ENCODE measurements at places on chromosomes 1 and 21.

DNA sequence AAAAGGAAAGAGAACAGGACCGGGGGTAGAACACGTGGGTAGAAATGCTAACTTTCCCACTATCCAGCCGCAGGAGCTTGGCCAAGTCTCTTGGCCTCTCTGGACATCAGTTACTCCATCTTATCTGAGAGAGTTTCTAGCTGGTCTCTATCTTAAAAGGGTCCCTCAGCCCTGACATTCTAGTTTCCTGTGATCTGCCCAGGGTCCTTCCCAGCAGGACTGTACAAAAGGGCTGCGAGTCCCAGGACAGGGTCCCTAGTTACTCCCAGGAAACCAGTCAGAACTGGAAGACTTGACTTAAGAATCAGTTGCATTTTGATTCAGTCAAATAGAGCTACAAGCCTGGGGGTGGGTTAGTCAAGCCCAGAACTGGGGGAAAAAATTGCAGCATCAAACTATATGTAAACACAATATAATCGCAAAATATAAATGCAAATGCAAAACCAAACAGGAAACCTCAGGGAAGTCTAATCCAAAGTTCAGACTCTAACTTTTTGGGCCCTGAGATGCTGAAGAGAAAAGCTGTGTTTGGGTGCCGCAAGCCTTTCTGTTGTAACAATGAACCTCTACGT is 2.9 kb downstream of the ASAP3 start:
- no peak for DNase-seq

GRCh38 chr1:162357681-162358266 is 18.9 kb downstream of the SPATA46 start:
- no peak for DNase-seq

DNA sequence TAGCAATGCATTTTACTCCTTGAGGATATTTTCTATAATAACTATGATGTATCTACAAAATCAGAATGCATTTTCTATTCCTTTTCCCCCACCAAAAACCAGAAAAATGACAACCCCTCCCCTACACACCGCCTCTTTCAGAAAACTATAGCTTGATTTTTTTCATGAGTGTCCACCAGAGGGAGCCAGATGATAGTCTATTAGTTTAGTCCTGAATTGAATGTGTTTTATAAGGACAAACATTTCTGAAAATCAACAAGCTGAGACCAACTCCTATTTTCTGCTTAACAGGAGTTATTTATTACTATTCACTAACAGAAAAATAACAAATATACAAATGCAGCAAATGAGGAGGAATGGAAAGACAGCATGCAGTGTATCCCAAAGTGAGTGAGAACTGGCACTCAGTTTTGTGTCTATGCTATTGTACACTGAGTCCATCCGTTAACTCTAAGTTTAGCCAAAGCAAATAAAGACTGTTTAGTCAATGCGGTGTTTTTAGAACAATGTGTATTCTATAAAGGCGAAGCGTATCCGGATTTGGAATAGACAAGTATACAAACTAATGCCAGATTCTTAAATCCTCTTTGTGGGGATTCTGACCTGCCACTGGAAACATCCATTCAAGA is 182.6 kb downstream of the VAV3 start:
- no peak for DNase-seq

DNA sequence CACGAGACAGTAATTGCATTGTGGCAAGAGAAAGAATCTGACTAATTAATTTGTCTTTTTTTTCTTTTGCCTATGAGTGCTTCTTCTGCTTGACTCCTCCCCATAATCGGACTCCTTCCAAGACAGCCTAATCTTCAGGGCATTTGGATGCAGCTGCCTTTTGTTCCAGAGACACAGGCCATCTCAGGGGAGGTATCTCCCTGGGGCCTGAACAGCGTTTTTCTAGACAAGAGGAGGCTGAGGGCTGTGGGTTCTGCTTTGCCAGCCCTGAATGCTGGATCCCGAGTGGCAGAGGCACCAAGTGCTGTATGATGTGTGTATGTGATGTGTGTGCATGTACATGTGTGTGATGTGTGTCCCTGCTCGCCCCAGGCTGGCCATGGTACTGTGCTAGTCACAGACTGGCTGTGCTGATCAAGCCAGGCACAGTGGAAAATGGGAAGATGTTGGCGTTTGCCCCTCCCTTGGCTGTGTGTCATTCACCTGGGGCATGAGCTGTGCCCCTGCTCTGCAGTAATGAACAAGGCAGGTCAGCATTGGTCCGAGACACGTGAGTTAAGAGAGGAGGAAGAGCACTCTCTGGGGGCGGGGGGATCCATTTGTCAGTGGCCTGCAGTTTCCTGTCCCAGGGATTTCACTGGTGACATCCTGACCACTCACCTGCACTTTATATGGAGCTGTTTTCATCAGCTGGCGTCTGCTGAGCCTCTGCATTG is 77.2 kb downstream of the ADARB1 start:
- DNase-seq = no peak

- no peak for DNase-seq
Measured at GRCh38 chr1:206892351-206892984, 4.8 kb upstream of the IL24 start.

- DNase-seq = peak; percentile 97
Measured at GRCh38 chr1:160062230-160062532, 7.8 kb downstream of the KCNJ10 start.

GRCh38 chr1:51444534-51445192 is 74.4 kb downstream of the EPS15 start:
- DNase-seq = no peak

- DNase-seq = peak; percentile 78
Measured at GRCh38 chr1:112618721-112619517, at the start of gene ST7L. TSS of gene ST7L (minus strand) at chr1:112619141. CDS start at chr1:112619113, 28 bp downstream.

- no peak for DNase-seq
Measured at GRCh38 chr1:1033731-1034438, 14.0 kb downstream of the AGRN start.

DNA sequence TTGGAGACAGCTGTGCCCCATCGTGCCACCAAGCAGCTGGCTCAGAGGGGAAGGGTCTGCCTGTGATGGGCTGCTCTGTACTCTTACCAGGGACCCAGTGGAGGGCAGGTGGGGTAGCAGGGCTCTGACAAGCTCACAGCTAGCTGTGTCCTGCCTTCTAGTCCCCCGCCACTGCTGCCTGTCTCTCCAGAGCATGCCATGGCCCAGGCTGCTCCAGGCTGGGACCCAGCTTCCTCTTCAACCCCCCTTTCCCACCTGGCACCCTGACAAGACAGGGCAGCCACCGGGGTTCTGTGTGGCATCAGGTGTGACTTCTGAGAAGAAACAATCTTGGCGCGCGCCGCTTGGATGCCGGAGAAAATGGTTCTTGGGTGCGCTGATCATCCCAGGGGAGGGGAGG is 92.3 kb upstream of the ACTL8 start:
- DNase-seq = no peak

DNA sequence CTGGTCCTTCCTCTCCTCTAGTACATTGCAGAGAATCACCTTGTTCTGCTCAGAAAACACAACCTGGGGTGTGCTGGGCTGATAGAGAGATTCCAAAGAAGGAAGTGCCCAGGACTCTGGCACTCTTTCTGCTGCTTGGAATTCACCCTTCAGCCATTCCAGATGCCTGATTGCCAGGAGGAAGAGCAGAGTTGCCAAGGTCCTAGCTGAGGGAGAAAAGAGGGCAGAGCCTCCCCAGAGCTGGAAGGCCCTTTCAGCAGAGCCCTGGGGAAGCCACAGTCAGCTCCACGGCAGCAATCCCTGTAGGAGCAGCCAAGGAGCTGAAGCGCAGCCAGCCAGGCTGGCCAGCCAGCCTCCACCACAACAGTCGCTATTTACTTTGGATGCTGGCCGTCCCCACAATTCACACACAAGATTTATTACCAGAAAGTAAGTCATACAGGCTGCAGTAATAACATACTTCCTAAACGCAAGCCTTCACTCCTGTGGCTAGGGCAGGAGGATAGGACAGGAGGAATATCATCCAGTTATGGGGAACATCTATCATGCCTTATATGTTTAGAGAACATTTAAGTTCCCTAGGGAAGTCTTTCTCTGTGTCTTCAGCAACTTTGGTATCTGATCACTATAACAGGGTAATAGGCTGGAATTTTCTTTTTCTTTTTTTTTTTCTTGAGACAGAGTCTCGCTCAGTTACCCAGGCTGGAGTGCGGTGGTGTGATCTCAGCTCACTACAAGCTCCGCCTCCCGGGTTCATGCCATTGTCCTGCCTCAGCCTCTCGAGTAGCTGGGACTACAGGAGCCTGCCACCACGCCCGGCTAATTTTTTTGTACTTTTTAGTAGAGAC is 36.6 kb upstream of the SLC44A3 start:
- DNase-seq = no peak

GRCh38 chr1:219239518-219239917 is 65.8 kb downstream of the LYPLAL1 start:
- DNase-seq = no peak

GRCh38 chr1:100076744-100077143 is 56.0 kb downstream of the SASS6 start:
- DNase-seq = no peak

DNA sequence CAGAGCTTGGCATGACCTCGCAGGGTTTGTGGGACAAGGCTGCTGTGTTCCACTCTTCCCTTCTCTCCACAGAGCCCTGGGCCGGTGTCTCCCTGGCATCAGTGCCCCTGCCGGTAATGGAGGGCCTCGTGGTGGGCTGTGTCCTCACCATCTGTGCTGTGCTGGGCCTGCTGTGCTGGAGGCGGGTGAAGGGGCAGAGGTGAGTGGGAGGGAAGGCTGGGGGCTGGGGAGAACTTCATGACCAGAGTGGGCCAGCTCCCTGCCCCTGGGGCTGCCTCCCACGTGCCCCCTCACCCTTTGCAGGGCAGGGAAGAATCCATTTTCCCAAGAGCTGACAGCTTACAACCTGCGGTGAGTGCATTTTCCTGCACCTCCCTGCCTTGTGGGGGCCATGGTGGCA is 12.0 kb upstream of the LGR6 start:
- no peak for DNase-seq

- peak; percentile 58 for DNase-seq
Measured at GRCh38 chr1:162213281-162213912, 143.9 kb downstream of the NOS1AP start.

DNA sequence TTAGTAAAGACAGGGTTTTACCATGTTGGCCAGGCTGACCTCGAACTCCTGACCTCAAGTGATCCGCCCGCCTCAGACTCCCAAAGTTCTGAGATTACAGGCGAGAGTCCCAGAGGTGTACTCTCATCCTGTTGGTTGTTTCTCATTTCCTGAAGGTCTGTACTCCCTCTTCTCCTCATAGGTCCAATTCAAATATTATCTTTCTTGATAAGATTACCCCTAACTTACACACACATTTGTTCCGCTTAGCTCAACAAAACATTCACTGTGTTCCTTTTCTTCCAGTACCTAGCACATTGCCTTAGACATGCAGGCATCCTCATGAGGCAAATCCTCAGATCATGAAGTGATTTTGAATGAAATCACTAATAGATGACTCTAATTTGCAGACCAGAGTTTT is 72.4 kb upstream of the SSX2IP start:
- DNase-seq = no peak
